Fibroblast of skin of right quadriceps (primary cell): ENCODE measurements at places on chromosomes 1 and 21.

- no peak for DNase-seq
Observed at GRCh38 chr1:233530665-233531386, 83.1 kb upstream of the KCNK1 start.

GRCh38 chr1:87961992-87962391 lies 633.3 kb downstream of the LMO4 start:
- DNase-seq = peak; percentile 52

DNA sequence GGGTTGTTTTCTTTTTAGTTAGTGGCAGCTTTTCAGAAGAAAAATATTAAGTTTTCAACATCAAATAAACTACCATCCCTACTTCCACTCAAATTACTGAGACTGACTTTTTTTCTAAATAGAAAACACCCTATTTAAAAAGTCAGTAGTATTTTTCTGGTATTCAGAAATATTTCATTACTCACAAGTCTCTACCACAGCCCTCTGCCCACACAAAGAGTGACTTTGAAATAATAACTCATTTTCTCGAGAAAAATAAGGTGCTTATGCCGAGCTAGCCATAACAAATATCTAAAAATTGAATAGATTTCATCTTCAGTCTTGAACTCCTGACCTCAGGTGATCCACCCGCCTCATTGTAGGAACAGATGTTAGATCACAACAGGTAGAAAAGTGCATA lies 41.8 kb upstream of the USP25 start:
- no peak for DNase-seq

- no peak for DNase-seq
Observed at GRCh38 chr1:119701659-119702058, 10.1 kb upstream of the PHGDH start.

DNA sequence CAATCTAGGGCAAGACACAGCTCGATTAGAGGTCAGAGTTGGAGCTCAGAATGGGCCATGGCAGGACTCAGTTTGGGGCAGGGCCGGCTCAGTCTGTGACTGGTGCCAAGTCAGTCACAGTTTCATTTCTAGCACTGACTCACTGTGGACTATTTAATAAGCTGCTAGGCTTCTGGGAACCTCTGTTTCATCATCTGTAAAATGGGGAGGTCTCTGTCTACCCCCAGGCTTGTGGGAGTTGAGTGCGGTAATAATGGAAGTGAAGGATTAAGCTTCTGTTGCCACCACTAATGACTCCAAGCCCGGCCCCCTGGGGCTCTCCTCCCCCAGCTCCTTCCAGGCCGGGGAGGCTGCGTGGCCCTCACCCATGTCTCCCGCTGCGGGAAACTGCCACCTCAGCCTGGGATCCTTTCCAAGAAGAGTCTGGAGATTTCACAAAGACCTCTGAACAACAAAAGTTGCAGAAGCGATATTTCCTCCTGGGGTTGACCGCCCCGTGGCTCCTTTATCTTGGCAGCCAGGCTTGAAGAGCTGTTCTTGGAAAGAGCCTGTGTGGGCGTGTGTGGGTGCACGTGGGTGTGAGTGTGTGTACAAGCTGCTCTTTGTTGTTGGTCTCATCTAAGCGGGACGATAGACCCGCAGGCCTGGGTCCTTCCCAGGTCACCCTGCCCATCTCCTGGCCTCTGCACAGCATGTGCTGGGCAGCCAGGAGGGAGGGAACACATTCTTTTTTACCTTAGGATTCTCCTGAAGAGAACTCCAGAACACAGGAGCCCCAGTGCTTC lies 29.1 kb downstream of the KNCN start:
- DNase-seq = peak; percentile 93

GRCh38 chr1:112048421-112048820 lies 59.0 kb upstream of the KCND3 start:
- no peak for DNase-seq

- peak; percentile 13 for DNase-seq
Observed at GRCh38 chr1:64650411-64650810, 94.5 kb upstream of the RAVER2 start.

DNA sequence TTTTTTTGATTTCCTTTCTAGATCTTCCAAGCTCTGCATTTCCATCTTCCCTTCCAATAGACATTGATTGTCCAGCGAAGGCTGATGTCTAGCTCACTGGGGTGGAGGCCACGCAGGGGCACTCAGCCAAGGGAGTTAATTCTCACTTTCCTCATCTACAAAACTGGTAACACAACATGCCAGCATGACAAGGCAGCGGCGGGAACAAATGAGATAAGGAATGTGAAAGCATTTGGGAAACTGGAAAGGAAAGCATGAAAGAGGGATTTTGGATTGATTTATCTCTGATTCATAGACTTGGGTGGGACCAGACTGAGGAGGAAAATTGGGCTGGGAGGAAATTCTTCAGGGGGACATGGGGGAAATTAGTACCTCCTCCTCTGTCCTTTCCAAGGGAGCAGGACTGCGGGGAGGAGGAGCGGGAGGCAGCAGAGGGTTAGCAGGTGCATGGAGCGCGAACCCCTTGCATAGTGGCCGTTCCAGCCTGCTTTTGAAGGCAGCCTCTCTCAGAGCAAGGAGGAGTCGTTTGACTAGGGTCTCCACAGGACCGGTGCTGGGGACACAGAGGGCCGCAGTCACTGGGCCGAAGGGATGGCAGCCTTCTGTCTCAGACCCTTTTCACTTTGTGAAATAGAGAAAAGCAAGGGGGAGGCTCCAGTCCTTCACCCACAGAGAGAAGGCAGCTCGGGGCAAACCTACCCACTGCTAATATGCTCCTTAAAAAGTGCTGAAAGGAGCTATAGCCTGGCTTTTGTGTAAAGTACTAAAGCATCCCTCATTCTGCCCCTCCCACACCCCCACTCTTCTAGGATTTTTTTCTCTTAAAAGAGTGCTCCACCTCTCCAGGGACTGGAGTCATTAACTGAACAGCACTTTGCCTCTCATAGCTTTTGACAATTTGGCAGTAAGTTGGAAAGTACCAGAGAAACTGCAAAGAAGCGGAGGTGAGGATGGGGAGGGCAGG lies 89.2 kb downstream of the PLXNA2 start:
- no peak for DNase-seq

DNA sequence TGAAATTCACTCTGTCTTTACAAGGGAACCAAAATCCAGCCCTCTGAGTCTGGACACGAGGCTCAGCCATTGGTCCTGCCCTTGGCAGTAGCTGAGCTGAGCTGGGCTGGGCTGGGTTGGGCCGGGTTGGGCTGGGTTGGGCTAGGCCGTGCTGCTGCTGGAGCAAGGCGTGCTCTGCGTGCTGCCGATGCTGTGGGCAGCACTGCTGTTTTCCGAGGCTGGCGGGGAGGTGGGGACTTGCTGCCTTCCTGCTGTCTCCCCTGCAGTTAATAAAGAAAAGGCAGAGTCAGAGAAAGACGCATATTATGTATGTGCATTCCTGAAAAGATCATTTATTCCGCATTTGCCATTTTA lies 182.9 kb downstream of the CDC7 start:
- DNase-seq = no peak

DNA sequence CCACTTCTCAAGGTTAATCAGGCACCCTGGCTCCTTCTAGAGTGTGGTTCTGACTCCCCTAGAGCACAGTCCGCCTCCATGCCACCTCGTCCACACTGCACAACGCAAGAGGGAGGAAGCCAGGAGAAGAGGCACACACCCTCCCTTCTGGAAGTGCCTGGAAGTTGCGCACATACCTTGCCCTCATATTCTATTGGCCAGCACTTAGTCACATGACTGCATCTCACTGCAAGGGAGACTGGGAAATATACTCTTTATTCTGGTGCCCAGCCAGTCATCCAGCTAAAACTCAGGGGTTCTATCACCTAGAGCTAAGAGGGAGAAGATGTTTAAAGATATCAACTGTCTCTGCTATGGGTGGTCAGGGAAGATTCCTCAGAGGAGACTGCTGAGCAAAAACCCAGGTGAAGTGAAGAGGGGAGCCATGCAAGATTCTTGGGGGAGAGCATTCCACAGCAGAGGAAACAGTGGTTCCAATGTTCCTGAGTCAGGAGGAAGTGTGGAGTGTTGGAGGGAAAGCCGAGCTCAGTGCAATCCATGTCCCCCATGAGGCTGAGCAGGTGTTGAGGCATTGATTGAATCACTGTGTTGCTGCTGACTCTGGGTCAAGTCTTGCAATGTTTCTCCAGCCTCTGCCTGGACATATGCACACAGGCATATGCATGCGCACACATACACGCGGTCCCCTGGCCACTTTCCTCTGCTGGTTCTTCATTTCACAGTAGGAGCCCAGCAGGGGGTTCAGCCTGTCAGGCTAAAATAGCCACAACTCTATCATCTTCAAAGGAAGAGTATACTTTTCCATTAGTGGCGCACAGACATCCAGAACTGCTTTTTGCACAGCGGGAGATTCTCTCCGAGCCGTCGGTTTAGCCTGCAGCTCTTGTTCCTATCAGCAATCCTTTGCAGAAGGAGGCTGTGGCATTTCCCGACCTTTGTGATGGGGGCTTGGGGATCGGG lies 22.3 kb upstream of the KLHDC7A start:
- DNase-seq = no peak
